ENCODE measurements at places on chromosomes 11 and 22.

DNA sequence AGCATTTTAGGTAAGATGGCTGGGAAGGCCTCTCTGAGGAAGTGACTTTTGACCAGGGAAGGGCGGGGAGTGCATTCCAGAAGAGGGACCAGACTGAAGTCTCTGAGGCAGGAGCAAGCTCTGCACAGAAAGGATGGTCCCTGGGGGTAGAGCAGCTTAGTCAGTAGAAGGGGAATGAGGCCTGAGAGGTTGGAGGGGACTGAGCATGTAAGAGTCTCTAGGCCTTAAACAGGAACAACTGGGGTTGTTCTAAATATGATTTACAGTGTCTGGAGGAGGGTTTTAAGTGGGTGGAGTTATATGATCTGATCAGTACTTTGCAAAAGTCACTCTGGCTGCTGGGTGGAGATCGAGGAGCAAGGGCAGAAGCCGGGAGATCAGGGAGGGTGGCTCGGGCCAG lies 31.7 kb upstream of the TEF start:
- no peak for DNase-seq

DNA sequence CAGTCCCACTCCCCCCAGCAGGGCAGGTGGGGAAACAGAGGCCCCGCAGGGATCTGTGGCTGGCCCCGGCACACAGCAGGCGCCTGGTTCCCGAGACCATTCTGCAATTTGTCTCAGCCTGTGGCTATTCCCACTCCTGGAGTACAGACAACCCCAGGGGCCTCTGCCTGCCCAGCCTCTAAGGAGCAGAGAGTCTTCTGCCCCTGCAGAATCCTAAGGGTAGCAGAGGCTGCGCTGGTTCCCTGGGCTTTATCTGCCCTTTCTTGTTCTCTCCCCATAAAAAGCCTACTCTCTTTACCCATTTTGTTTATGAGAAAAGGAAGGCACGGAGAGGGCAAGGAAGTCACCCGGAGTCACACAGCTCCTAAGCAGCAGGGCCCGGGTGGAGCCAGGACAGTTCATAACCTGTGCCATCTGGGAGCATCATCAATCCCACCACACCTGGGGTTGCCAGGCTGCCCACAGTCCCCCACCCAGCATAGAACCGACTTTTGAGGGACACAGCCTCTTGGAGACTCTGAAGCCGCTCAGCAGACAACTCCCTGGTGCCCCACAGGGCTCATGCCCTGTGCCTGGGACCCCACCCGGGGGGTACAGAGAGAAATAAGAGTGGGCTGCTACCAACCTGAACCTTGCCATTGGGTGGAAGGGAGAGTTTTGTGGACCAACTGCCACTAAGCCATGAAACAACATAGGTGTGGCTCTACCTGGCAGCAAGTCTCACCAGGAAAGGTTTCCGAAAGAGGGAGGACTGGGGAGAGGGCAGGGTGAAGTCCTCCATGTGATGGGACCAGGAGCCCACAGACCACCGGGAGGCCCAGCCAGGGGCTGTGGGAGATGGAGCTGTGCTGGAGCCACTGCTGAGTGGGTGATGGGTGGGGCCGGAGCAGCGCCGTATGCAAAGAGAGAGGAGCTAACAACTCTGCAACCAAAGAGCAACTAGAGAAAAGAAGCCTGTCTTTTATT lies 17.2 kb upstream of the LINC01488 start:
- DNase-seq: no peak

DNA sequence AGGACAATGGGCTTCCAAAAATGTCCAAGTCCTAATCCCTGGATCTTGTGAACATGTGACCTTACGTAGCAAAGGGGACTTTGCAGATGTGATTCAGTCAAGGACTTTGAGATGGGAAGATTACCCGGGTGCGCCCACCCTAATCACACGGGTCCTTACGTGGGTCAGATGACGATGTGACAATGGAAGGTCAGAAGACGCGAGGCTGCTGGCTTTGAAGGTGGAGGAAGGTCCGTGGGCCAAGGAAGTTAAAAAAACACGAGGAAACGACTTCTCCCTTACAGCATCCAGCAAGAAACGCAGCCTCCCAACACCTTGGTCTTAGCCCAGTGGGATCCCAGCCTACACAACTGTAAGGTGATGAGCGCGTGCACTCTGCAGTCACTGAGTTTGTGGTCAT lies 860.1 kb downstream of the TBC1D22A start:
- no peak for DNase-seq

DNA sequence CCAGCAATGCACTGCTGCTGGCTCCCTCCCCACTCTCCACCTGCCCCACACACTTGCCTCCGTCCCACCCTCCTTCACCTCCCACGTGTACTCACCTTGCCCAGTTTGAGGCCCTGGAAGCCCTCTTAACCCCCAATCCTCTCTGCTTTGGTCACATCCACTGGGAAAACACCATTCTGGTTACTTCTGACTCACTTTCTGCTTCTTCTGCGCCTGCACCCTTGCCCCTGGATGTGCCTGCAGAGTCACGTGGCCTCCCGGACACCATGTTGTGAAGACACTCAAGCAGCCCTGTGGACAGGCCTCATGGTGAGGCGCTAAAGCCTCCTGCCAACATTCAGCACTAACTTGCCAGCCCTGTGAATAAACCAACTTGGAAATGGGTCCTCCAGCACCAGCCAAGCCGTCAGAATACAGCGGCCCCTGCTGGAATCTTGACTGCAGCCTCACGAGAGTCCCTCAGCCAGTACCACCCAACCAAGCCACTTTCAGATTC lies 2.6 kb upstream of the NAALADL1 start:
- peak; percentile 55 for DNase-seq

DNA sequence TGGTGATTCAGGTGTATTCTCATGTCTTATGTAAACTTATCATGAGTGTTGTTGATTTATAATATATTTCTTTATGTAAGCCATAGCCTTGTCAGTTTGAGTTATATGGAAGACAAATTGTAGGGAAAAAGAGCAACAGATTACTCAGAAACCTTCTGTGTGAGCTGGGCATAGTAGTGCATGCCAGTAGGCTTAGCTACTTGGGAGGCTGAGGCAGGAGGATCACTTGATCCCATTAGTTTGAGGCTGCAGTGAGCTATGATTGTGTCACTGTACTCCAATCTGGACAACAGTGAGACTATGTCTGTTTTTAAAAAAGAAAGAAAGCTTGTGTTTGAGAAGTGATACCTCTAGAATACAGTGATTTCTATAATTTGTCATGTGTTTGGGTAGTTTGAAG lies 2.2 kb upstream of the RAB30 start:
- no peak for DNase-seq

GRCh38 chr11:131599285-131599684 lies 228.9 kb downstream of the NTM start:
- no peak for DNase-seq

DNA sequence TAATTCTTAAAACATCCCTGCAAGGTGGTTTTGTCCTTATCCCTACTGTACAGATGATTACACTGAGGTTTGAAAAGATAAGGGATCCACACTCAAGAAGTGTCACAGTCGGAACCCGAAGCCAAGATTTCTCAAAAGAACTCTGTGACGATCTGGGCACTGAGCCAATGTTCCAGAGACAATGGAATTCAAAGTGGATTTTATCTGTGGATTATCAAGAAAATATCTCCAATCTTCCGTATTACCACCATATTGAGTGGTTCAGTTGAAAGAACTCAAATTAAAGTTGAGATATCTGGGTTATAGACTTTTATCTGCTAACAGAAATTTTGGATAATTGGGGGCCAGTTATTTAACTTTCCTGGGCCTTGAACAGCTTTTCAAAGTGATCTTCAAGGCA lies 100.0 kb upstream of the GRAMD1B start:
- no peak for DNase-seq

DNA sequence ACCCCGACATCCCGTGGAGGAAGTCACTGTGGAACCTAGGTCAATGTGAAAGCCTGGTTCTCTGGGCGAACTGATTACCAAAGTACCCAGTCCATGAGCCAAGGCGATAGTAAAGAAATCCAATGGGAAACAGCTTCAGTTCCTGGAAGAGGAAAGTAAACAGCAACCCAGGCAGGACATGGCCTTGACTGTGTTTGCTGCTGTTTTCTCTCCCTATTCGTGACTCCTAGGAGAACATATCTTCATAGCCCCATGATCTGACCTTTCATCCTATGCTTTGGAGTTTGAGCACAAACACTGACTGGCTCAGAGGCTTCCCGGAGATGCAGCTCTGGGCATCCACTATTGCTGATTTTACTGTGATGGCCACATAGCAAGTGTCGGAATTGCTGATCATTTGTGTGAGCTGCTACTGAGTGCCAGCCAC lies 45.1 kb downstream of the LRFN4 start:
- no peak for DNase-seq

DNA sequence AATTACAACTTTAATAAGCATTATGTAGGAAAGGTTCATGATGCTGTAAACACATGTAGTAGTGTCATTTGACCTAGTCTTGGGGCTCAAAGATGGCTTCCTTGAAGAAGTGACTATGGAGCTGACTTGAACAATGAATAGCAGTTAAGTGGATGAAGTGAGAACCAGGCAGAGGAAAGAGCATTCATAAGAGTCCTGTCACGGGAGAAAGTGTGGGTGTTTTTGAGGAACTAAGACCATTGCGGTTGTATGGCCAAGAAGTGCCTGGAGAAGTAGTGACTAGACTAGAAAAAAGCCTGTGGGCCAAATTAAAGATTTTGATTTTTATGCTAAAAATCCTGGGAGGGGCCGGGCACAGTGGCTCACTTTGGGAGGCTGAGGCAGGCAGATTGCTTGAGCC lies 7.2 kb upstream of the IL18BP start:
- DNase-seq: no peak

- DNase-seq: no peak
These were observed 36.2 kb downstream of the TXN2 start for GRCh38 chr22:36445158-36445668.

DNA sequence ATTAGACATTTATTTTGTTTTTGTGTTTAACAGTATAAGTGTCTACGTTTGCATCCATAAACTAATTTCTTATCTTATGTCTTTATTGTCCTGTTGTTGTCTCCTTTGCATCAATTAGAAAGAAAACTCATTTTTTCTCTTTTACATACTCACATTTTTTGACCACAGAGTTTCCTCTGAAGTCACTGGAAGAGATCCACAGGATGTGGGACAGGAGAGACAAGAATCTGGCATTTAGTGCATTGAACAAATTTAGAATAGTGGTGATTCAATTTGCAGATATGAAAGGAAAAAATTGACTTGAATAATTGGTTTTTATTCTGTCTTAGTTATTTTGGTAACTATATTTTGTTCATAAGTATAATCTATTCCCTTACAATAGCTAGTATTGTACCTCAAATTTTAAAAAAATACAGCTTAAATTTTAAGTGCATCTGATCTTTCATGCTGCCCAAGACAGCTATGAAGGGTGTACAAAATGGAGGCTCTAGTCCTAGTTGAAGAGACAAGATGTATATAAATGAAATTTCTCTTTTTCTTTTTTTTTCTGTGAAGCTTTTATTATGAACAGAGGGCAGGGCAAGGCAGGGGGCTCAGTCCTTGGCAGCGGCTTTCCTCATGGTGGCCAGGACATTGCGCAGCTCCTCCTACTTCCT lies 24.4 kb downstream of the HORMAD2 start:
- DNase-seq: no peak

DNA sequence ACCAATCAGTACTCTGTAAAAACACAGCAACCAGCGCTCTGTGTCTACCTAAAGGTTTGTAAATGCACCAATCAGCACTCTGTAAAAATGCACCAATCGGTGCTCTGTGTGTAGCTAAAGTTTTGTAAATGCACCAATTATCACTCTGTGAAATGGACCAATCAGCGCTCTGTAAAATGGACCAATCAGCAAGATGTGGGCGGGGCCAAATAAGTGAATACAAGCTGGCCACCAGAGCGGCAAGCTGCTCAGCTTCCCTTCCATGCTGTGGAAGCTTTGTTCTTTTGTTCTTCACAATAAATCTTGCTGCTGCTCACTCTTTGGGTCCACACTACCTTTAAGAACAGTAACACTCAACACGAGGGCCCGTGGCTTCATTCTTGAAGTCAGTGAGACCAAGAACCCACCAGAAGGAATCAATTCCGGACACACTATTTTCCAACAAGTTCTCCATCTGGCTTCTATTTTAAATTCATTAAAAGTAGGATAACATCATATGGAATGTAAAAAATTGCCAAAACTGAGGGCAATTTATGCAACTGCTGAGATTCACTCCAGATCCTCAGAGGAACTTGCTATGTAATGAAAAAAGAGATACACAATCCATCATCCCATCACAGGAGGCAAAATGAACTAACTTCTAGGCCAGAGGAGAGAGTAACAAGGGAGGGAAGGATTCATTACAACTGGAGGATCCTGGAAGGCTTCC lies 3.1 kb upstream of the PANX1 start:
- no peak for DNase-seq

Measured in neural progenitor cell (in vitro differentiated cells).